ENCODE measurements at places on chromosomes 13 and 19.

GRCh38 chr19:2033115-2033824 is 17.8 kb upstream of the BTBD2 start:
- DNase-seq = no peak

- no peak for DNase-seq
Measured at GRCh38 chr13:105247830-105248229, 1287.6 kb downstream of the EFNB2 start.

DNA sequence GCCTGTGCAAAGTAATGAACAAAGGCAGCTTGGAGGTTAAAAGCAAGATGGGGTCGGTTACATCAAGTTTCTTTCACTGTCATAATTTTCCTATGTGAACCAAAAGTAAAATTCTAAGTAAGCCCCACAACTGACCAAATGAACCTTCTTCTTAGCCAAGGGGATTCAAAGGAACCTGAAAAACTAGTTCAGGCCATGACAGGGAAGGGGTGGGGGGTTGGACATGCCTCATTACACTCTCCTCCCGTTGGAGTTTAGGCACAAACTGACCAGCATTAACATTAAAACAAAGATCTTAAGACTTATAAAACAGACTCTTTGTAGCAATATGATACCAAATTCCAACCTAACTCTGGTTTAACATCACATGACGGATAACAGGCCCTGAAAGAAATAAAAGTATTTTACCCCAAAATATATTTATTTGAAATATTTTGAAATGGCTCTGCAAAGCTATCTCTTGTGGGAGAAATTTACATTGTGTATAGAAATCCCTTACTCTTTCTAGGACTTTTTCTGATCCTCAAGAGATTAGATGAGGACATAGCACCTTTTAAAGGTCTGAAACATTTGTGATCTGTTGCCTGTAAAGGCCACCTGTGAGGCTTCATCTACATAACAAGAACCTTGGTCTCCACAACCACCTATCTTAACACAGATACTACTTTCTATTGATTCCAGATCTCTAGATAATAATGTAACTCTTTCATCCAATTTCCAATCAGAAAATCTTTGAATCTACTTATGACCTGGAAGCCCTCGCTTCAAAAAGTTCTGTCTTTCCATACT is 1829.0 kb upstream of the MIR17HG start:
- DNase-seq = no peak

DNA sequence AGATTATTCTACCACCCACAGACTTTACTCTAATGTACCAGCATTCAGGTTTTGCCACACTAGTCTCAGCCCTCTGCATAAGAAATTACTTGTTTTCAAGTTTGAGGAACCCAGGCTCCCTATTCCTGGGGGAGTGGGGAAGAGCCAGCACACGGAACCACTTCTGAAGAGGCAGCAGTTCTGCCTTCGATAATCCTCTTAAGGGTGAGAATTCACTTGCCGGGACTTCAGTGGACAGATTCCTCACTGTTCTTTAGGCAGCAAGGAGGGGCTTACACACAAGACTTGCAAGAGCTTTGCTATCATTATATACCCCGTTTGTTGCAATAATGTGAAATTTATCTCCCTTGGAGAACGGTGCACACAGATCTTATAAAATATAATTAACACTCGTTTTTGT is 133.1 kb downstream of the ABCC4 start:
- no peak for DNase-seq

- no peak for DNase-seq
Measured at GRCh38 chr13:30696278-30697176, 38.8 kb upstream of the ALOX5AP start.

GRCh38 chr13:83450591-83450990 is 431.7 kb downstream of the SLITRK1 start:
- DNase-seq = no peak

DNA sequence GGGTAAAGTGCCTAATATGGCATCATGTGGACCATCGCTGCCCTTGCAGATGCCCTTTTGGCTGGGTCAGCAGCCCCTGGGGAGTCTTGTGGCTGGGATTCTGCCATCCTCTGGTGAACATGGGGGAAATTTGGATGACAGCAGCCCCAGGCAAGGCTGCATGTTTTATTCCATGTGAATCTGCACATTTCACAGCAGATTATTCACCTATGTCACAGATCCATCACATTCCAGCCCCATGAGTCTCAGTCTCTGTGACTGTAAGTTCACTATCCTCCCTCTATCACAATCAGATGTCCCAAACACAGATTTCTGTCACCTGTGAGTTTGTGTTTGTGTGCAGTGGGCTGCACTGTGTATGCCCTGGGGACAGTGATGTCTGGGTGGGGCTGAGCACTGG is 36.8 kb upstream of the PSG9 start:
- DNase-seq = no peak

- DNase-seq = no peak
Measured at GRCh38 chr13:74251778-74252519, 117.7 kb upstream of the KLF12 start.

DNA sequence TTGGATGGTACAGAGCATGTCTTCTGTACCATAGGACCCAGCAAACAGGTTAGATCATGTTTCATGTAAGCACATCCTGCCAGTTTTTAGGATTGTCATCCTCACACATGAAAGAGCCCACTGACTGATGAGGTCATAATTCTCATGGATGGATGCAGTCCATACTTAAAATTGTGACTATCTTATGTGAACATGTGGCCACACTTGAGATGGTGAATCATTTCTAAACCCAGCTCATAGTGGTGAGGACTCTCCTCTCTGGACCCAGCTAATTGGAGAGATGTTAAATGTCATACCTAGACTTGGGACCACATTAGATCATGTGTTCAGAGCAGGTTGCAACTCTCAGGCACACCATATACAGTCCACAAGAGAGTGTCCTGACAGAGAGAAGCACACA is 24.8 kb upstream of the ZNF254 start:
- no peak for DNase-seq

GRCh38 chr19:11138601-11139300 is 16.8 kb downstream of the SPC24 start:
- peak; percentile 50 for DNase-seq

- no peak for DNase-seq
Measured at GRCh38 chr13:100230769-100231149, 141.9 kb downstream of the PCCA start.

GRCh38 chr13:45886466-45886865 is 34.9 kb upstream of the SIAH3 start:
- DNase-seq = no peak

- no peak for DNase-seq
Measured at GRCh38 chr19:30479231-30479630, 107.0 kb downstream of the ZNF536 start.
